ENCODE measurements at places on chromosomes 3 and 15.

GRCh38 chr3:194565597-194566190 is 67.5 kb downstream of the TMEM44 start:
- DNase-seq: no peak

DNA sequence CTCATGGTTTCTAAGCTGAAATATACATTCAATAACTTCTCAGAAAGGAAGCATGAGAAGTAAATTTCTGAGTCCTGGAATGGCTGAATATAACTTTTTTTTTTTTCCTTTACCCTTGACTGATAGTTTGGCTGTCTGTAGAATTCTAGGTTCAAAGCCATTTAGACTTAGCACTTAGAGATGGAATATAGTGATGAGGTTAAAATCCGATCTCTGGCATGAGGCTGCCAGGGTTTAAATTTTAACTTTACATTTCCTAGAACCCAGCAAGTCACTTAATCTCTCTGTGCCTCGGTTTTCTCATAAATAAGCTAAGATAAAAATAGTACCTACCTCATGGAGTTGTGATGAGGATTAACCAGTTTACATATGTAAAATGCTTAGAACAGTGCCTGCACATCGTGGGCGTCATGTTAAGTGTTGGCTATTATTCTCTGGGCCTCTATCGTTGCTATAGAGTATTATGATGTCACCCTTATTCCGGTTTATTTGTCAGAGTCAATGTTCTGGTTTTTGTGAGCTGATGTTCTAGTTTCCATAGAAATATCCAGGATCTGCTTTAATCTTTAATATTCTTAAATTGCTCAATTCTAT is 199.8 kb upstream of the TLE3 start:
- DNase-seq: no peak

DNA sequence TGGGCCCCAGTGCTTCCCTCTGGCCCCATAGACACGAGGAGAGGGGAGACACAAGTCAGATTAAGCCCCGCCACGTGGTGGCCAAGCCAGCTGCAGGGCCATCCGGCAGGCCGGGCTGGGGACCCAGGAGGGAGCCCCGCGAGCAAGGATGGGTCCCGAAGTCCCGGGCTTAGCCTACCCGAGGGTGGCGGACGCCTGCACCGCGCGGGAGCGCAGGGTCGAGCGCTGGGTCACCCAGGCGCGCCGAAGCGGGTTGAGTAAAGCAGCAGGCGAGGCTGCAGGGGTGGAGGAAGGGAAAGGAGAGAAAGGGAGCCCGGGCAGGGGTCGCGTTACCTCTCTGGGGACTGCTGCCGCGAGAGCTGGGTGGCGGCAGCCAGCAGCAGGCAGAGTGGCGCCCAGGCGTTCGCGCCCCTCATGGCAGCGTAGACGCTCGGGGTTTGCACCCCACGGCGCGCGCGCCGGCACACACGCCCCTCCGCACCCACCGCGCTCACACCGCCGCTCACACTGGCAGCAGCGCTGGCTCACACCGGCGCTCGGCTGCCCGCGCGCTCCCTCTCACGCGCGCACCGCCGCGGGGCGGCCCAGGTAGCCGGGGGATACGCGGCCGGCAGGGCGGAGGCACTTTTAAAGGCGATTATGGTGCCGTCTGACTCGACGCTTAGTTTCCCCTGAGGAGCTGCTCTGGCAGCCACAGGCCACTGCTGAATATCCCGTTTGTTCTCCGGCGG is at the start of gene PCOLCE2:
Gene PCOLCE2 (minus strand): TSS at position 603 of the 731 bp plus-strand sequence. CDS start 187 bp downstream, at position 416.
- peak; percentile 78 for DNase-seq

DNA sequence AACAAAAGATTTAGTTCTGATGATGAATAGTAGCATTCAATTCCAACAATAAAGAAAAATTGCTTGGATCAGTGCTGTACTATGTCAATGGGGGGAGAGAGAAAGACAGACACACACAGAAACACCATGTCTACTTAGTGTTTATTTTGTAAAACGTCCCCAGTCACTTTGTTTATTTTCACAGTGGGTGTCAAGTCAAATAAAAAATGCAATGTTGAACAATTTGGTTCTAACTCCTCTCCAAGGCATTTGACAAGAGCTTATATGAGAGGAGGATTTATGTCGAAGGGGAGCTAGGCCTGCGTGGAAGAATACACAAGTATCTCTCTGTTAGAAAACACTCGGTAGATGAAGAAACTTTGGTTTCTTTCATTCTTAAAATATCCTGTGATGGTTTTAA is 201.7 kb upstream of the SLC2A2 start:
- no peak for DNase-seq

DNA sequence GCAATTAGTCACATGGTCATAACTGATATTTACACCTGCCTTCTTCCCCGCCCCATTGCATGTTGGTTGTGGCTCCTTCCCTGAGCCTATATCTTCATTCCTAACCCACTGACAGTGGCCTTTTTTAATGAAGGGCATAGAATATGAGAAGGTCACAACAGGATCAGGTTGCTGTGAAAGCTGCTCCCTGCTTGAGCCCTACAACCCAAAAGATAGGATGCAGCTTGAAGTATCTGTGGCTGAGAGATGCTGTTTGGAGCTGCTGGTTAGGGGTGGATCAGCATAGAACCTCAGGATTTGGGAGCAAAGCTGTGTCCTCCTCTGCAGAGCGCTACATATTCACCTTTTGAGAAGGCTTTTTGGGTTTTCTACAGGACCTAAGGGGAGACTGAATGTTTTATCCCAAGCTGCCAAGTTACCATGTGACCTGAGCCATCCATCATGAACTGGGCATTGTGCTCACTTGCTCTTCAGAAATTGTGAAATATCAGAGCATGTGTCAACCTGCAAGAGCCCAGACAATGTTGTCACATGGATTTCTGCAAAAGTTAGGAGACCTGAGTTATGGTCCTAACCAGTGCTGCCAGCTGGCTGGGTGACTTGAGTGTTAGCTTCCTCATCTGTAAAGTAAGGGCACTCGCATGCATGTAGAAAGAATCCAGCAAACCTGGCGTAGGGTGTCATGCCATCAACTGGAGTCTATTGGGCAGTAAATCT is 49.8 kb upstream of the ARL8B start:
- DNase-seq: no peak

DNA sequence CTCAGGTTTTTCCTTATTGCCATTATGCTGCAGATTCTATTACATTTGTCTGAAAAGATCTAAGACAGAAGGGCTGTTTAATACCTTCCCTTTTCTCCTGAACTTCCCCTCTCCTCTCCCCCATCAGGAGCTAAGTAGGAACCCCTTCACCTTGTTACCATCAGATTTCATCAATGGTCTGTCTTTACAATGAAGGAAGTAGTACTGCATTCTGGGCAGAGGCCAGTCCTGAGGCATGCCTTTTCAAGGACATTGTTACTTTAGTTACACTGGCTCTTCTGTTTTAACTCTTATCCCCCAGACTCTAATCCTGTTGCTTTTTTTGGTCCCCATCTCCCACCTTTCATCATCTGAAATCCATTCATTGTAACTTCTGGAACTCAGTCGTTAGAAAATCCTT is 8.1 kb downstream of the CTNNB1 start:
- no peak for DNase-seq

DNA sequence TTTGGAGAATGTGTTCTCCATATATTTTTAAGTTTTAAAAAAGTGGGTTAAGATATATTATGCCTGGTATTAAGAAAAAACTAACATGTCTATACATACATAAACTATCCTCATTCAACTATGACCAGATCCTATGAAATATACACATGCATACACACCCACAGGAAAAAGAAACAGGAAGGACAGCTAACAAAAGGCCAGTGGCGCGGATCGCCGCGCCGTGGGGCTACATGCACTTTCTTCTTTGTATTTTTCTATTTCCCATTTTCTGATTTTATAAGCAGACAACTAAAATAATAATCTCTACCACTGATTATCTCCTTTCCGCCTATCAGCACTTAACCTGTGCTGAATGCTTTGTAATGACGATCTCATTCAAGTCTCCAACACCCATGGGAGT is 160.1 kb downstream of the OR4M2 start:
- no peak for DNase-seq
